NCI-H2081 (cell line): ENCODE measurements at places on chromosomes 2 and 18.

GRCh38 chr2:130754811-130755210 lies 529 bp upstream of the AMER3 start:
- DNase-seq, result no peak

DNA sequence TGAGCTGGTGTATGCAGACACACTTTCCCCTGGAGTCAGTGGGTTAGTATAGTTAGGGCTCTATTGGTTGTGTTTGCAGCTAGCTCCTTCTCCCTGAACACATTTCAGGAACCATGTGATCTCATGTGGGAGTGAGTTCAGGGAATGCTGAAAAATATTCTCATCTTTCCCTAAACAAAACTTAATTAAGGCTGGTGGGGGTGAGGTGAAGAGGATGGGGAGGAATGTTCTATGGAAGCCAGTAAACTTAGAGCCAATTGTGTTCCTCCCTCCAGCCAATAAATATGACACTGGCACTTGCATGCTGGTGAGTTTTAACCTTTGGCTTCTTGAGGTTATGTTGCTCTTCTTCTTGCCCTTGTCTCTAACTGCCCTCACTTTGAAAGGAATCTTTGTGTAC lies 952 bp downstream of the MGAT5 start:
- DNase-seq, result no peak

- no peak for DNase-seq
These were observed 64.3 kb downstream of the FSIP2 start for GRCh38 chr2:185802926-185803325.

- DNase-seq, result no peak
These were observed 436 bp upstream of the SMYD1 start for GRCh38 chr2:88067189-88067588.

DNA sequence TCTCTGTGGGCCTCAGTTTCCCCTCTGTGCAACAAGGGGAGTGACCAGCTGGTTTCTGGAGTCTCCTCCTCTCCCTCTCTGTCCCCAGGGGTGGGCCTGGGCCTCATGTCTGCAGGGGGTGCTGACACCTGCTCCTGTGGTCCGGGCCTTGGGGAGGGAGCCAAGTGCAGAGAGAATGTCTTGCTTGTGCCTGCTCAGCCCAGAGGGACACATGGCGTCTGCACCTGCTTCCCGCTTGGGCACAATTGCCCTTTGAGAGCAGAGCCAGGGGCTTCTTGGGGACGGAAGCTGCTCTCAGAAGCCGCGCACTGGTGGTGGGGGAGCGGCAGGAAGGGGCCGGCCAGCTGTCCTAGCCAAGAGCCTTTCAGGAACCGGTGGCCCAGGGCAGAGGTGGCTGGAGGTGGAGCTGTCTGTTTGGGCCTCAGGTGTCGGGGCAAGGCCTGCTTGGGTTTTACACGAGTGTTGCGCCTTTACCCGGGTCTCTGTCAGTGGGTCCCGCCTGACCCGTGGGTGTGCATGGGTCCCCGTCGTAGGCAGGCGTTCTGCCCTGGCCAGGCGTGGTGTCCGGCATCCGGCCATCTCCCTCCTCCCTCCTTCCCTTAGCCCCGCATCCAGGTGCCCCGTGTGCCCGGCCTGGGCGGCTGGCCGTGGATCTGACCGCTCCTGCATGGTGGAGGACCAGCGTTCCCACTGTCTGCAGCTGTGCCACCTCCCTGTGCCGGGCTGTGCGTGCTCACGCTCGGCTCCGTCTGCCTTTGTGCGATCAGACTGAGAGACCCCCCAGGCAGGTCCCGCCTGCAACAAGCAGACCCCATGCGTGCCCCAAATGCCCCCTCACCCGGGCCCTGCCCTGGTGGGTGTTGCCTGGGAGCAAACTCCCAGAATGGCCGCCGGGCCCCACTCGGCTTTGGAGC lies 4.0 kb downstream of the NEU4 start:
- DNase-seq, result no peak

DNA sequence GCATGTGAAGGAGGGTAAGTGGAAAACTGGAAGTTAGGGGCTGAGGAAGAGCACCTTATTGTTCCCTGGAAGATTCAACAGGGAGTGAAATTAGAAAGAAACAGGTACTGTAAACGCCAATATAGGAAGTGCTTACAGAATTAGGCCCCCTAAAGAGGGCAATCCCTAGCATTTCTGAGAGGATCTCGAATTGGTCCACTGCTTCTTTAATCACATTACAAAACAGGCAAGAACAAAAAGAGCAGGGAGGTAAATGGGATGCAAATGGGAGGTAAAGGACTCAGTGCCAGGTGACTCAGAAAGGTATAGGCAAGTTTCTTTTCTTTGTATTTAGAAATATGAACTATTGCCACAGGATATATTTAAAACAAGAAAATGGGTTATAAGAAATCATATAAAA lies 116.4 kb upstream of the FANCL start:
- DNase-seq, result no peak
